ENCODE measurements at places on chromosomes 13 and 19.

GRCh38 chr19:41753936-41754529 is 1.3 kb upstream of the CEACAM6 start:
- no peak for DNase-seq

DNA sequence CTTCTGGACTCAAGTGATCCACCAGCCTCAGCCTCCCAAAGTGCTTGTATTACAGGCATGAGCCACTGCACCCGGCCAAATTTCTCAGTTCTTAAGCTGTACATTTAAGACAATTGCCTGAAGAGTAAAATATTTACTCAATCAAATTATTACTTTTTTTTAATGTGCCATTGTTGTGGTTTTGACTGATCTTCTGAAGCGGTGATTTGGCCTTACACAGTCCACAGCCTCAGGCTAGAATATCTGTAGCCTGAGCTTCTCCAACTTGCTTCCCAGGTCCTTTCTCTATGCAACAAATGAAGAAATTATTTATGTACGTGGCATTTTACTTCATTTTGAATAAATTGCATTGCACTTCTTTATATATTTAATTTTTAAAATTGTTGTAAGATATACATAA is 281.3 kb downstream of the KLF5 start:
- DNase-seq = no peak

DNA sequence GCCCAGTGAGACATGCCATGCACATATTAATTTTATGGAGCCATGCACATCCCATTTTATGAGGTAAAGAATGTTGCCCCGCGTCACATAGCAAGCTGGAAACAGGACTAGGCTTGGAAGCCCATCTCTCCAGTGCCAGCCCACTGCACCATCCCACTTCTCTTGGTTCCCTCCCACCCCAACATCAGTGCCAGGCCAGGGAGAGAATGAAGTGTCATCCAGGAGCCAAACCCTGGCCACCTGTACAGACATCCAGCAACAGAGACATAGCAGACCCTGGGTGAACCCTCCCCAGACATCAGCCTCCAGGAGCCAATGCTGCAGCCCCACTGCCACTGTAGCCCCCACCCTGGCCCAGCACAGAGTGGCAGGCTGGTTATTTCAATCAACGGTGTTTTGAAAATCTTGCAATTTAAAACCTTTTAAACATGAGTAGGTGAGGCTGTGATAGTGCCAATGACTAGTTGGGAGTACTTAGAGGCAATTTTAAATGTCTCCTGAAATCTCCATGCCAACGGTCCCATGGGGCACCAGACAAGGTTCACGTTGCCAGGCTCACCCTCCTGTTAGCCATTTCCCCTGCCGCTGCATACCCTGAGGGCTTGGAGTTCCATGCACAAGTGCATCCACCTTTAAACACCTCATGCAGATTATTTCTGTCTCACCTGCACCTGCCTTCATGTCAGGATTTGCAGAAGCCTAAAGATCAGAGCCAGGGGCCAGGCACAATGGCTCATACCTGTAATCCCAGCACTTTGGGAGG is 34.7 kb downstream of the VSTM2B start:
- DNase-seq = no peak

- DNase-seq = no peak
Measured at GRCh38 chr19:19670070-19670551, 1.5 kb downstream of the ZNF101 start.

GRCh38 chr13:75537401-75538365 is at the start of gene COMMD6:
Gene COMMD6 (minus strand): TSS chr13:75537841. CDS start chr13:75537805, 36 bp downstream.
- peak; percentile 68 for DNase-seq

GRCh38 chr13:56988543-56988942 is 152.2 kb upstream of the PRR20A start:
- no peak for DNase-seq

DNA sequence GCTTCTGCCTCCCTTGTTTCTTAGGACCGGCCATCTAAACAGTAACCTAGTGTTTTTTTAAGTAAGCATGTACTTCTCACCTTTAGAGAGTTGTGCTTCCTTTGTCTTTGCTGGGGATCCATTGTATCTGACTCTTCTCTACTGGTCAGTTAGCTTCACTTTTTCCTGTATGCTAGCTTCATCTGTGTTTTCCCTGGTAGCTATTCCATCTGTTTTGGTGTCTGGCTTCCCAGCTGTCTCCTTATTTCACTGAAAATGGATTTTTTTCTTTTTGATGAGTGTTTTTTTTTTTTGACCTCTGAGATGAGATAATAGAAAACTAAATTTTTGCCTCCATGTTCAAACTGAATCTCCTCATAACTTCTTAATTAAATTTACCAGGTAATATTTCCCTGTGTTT is 637.0 kb upstream of the SLC10A2 start:
- no peak for DNase-seq

GRCh38 chr19:4052993-4053422 is 13.7 kb downstream of the ZBTB7A start:
- no peak for DNase-seq

GRCh38 chr19:54369082-54369687 is 4.5 kb upstream of the LAIR1 start:
- DNase-seq = no peak

DNA sequence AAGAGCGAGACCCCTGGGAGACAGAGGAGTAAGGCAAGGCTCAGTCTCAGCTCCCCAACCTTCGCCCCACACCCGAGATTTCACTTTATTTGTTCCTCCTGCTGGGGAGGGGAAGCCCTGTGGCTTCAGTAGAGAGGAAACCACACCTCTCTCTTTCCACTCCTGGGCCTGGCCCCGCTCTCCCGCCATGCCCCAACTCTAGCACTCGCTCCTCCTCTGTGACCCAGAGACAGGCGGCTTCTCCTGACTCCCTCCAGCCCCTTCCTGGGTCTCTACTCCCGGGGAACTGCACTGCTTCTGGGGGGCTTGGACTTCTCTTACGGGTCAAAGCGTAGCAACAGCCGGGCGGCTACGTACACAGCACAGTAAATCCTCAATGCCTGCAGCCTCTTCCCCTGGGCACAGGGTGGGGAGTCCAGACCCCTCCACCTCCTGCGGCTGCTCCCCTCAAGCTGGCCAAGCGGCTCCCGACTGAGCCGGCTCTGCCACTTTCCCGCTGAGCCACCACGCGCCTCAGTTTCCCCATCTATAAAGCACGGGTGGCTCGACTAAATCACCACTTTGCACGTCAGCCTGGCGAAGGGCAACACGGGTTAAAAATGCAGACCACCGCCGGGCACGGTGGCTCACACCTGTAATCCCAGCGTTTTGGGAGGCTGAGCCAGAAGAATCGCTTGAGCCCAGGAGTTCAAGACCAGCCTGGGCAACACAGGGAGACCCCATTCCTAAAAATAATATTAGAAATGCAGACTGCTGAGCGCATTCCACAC is 1.4 kb downstream of the RNF126 start:
- no peak for DNase-seq

DNA sequence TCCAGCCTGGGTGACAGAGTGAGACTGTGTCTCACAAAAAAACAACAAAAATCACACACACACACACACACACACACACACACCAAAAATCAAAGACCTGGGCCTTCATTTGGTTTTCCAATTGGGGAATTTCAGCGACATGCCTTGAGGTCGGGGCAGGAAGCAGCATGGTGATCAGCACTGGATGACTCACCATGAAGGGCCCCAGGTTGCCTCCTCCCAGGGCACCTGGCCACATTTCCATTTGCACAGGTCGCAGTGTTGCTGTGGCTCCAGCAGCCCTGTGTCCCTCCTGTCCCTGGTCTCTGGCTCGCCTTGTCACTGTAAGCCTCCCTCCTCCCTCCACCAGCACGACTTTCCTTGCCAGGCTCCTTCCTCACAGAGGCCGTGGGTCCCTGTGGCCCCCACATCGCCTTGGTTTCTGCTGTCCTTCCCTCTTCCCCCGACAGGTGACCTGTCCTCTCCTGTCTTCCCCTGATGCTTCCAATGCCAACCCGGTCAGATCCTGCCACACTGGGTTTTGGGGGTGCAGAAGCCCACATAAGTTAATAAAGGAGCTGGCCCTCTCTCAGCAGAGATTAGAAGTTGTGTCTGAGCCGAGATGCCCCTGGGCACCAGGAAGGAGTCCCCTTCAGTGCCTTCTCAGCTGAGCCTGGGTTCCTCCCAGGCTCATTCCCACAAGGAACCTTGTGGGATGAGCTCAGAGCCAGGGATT is 66.7 kb downstream of the GPR12 start:
- DNase-seq = no peak

GRCh38 chr19:38975214-38975860 is at the start of gene FBXO17:
Gene FBXO17 (minus strand): TSS chr19:38975742. CDS start chr19:38950319, 25,423 bp downstream.
- peak; percentile 57 for DNase-seq

- DNase-seq = no peak
Measured at GRCh38 chr13:73616861-73617260, 517.3 kb downstream of the KLF12 start.

DNA sequence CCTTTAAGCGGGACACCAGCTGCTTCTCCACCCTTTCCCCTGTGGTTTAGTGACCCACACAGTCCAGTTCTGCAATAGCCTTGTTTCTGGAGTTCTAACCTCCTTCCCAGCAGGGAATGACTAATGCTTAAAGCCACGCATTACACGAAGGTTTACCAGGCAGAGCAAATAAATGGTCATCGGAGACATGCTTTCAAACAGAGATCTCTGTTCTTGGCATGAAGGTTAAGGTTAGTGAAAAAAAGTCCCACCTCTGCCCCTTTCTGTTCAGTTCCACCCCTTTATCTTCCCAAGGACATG is 25.3 kb upstream of the MEDAG start:
- no peak for DNase-seq

DNA sequence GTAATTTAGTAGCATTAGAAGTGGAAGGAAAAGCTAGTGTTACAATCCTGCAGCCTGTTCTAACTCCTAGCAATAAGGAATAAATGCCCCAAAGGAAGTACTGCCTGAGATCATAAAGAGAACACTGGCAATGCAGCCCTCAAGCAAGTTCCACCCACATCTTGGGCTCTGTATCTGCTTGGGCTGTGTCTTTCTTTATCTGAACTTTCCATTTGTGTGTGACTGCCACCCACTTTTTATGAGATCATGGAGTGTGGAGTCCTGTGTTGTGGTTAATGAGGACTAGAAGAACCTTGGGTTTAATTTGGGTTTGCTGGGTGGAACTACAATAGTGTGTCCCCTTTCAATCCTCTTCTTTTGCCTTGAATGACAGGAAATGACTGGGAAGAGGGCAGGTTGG is 38.2 kb downstream of the RFXAP start:
- DNase-seq = no peak

DNA sequence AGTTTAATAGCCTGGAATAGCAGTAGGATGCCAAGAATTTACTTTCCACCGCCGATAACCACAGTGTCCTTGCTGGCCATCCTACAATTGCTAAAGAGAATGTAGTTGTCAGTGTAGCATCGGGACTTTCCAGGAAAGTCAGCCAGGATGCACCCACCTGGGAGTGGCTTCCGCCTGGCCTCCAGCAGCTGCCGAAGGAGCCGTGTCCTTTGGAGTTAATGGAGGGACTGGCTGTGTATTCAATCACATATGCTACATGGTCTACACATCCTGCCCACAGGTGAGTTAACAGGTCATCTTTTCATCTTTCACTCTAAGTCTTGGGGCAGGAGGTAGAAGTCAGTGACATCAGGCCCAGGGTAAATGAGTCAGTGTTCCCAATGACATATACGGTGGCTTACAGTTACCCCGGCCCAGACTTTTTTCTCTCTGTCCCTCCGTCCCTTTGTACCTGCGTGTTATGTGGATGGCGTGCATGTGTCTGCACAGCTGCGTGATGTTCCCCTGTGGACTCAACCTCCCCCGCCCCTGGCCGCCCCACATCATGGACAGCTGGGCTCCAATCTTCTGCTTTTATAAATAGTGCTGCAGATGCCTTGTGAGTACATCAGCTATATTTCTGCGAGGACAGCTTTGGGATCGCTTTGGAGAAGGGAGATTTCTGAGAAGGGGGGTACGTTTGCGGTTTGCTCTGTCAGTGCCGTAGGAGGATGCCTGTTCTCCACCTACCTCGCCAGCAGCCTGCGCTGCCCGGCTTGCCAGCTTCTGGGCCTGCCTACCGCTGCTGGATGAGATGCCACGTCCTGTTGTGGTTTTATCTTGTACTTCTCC is 63.1 kb downstream of the ATP11A start:
- DNase-seq = no peak

- DNase-seq = no peak
Measured at GRCh38 chr19:55088021-55088451, 12.4 kb downstream of the EPS8L1 start.

GRCh38 chr19:4709440-4710280 is 14.0 kb downstream of the DPP9 start:
- DNase-seq = no peak

DNA sequence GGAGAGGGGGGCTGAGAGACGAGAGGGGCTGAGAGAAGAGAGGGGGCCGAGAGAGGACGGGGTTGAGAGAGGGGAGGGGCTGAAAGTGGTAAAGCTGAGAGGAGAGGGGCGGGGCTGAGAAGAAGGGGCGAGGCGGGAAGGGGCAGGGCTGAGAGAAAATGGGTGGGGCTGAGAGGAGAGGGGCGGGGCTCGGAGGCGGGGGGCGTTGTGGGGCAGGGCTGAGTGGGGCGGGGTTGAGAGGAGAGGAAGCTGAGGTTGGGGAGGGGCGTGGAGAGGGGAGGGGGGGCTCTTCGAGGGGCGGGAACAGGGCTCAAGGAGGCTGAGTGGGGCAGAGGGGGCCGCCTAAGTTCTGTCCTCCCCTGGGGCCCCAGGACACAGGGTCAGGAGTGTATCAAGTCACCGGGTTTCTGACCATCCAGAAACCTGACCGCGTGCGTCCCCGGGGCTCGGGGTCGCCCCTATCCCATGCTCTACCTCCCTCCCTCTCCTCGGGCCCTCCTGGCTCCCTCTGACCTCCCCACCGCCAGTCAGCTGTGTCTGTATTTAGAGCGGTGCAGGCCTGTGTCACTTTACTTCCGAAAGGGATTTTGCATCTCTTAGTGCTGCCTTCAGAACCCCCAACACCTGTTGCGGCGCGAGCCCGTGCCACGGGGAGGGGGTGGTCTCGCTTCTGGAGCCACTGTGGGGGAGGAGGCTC is 38.6 kb upstream of the SEMA6B start:
- DNase-seq = no peak

GRCh38 chr13:45602183-45603170 is 13.1 kb downstream of the ERICH6B start:
- DNase-seq = no peak

DNA sequence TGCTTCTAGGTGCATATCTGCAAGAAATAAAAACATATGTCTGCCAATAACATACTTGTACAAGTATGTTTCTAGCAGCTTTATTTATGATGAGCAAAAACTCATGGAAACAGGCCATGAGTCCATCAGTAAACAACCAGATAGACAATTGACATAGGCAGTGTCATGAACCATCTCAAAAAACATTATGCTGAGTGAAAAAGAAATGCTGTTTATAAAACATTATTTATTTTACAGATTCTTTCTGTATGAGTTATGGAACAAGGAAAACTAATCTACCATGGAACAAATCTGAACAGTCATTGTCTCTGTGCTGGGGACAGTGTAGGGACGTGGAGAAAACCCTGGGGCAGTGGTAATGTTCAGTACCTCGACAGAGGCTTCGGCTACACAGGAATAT is 283.9 kb downstream of the UQCRFS1 start:
- no peak for DNase-seq

- no peak for DNase-seq
Measured at GRCh38 chr13:99709134-99709533, 207.9 kb downstream of the TM9SF2 start.

DNA sequence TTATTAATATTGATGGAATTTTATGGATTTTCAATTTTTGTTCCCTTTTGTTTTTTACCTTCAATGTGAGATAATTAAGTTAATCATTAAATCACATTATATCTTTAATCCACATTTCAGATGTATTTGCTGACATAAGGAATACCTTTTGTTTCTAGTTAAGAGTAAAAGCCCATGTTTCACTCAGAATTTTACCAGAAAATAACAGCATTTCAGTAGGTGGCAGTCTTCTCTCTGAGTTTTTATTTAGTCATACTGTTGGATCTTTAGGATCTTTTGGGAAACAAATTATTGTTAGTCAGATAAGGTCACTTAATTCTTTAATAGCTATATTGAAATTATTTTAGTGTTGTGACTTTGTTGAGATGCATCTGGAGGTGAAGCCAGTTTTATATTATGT is 67.9 kb downstream of the NDFIP2 start:
- no peak for DNase-seq
